ENCODE measurements at places on chromosomes 7 and 10.
A peak's percentile ranks its signal among the peaks of the same experiment; 100 is the strongest.

- no peak for DNase-seq
These were observed 464.9 kb downstream of the INHBA start for GRCh38 chr7:41237956-41238355.

GRCh38 chr7:122885583-122886356 is 490 bp downstream of the CADPS2 start:
- peak; percentile 70 for DNase-seq

GRCh38 chr10:49120911-49121310 is 5.6 kb upstream of the VSTM4 start:
- no peak for DNase-seq

- peak; percentile 22 for DNase-seq
These were observed at the start of gene SMO for GRCh38 chr7:129188372-129188891. TSS of gene SMO (plus strand) at chr7:129188633. CDS start at chr7:129189152, 519 bp downstream.

- no peak for DNase-seq
These were observed 20.7 kb downstream of the BLVRA start for GRCh38 chr7:43779045-43779812.

GRCh38 chr10:121935702-121936101 is 7.9 kb upstream of the ATE1 start:
- DNase-seq = no peak

DNA sequence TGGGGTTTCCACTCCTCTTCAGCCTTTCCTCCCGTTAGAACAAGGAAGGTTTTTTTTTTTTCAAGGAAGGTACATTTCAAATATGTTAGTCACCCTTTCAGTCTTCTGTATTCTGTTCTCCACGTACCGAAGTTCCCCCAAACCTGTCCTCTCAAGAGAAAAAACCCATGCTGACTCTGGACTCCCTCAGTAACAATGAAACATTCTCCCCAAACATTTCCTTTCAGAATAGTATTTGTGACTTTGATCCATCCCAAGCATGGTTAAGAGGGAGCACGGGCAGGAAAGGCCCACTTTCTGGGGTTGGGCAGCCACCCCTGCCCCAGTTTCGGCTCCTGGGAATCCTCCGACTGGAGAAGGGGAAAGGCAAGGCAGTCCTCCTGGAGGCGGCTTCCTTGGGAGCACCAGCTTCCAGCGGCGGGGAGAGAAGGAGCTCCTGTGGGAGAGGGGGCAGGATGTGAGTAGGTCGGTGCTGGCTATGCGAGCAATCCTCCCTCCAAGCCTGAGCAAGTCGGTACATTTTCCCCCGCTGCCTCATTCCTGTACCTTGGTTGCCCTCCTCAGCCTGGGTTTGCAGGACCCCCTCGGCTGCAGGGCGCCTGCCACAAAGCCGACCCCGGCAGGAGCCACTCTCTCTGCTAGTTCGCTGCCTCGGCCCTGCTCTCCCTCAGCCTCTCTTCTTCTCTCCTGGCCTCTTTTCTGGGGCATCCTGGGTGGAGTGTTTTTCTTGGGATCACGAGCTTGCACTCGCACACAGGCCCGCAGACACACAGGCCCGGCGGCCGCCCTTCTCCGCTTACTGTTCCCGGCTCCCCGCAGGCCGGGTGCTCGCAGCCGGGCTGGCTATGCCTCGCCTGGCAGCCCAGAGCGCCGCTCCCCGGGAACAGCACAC is 2.1 kb upstream of the HOXA1 start:
- no peak for DNase-seq

GRCh38 chr7:74399006-74399405 is 54.7 kb upstream of the GTF2IRD1 start:
- no peak for DNase-seq

DNA sequence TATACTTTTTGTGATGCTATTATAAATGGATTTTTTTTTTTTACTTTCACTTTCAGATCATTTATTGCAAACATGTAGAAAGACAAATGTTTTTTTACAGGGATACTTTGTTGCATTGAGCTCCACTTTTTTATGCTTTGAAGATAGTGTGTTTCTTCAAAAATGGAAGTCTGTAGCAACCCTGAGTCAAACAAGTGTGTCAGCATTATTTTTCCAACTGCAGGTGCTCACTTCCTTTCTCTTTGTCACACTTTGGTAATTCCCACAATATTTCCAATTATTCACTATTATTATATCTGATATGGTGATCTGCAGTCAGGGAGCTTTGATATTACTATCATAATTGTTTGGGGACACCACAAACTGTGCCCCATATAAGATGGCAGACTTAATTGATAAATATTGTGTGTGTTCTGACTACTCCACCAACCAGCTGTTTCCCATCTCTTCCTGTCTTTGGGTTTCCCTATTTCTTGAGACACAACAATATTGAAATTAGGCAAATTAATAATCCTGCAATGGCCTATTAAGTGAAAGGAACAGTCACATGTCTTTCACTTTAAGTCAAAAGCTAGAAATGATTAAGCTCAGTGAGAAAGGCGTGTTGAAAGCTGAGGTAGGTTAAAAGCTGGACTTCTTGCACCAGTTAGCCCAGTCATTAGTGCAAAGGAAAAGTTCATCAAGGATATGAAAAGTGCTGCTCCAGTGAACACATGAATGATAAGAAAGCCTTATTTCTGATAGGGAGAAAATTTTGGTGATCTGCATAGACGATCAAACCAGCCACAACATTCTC is 231.3 kb upstream of the SH2B2 start:
- no peak for DNase-seq

- DNase-seq = no peak
These were observed 459.4 kb downstream of the GPAM start for GRCh38 chr10:111724121-111724520.

GRCh38 chr10:48582970-48583369 is 21.9 kb downstream of the ARHGAP22 start:
- DNase-seq = no peak

- no peak for DNase-seq
These were observed 3.7 kb downstream of the KCND2 start for GRCh38 chr7:120276720-120277119.

DNA sequence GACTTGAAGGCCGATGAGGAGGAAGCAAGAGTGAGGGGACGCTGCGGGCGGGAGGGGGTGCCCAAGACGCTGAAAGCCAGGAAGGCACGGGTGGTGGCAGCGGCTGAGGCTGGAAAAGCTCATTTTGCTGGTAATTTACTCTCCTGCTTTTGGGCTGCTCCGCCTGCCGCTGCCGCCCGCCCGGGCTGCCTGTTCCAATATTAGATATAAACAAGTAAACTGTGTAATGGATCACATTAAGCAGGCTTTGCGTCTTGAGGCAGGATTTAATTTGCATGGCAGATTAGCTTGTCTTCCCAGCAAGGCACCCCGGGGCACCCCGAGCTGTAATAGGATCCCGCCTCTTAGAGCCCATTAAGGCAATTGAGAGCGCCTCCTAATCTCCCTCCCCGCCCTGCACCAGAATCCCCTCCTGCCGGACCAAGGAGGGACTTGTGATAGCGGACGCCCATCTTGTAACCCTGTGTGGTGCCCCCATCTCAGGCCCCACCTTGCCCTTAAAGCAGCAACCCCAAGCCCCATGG is 46.1 kb upstream of the SLF2 start:
- DNase-seq = no peak

- DNase-seq = no peak
These were observed 10.5 kb downstream of the RHBDD2 start for GRCh38 chr7:75889223-75889825.

Measured in NCI-H526 treated with DMSO at 0.1 percent for 48 hours (cell line).